ENCODE measurements at places on chromosomes 12 and 14.

- no peak for DNase-seq
Measured at GRCh38 chr12:19757317-19757877, 318.1 kb downstream of the AEBP2 start.

DNA sequence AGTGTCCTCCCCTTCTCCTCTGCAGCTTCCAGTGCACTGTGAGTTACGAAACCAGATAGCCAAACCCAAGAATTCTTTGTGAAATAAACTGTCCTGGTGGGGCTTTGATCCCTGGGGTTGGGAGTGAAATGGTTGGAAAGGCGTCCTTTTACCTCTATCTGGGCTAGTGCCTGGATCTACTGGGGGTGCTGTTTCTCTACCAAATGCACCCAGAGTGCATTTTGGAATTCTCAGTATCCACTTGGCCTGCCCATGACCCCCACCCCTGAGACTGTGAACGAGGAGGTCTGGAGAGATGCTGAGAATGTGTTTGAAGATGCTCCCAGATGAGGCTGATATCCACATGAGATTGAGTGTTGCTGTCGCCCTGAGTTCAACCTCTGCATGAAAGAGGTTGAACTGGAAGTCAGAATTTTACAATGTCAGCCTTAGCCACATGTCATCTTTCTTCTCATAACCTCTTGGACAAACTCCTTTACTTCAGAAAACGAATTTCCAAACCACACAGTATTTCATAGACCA, 87.1 kb upstream of the CLMN start:
- no peak for DNase-seq

GRCh38 chr12:49673446-49674317, 33.5 kb downstream of the FMNL3 start:
- no peak for DNase-seq

DNA sequence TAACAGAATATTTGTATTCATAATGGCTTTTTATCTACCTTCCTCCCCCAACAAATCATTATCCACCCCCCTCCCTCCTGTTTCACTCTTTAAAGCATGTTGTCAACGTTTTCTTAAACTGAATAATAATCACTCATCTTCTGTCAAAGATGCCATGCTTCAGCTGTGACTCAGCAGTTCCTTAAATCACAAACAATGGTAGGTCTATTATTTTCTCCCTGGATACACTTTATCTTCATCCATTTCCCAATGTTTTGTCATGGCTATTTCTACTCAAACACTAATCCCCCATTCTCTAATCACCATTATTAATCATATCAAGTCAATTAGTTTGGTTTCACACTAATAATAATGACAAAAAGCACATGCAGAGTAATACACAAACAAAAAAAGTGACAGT, 6.5 kb downstream of the CLEC12B start:
- no peak for DNase-seq
